RPMI8226 (cell line): ENCODE measurements at places on chromosomes 1 and 21.

- DNase-seq: peak; percentile 69
Measured at GRCh38 chr1:164660412-164660772, 101.4 kb downstream of the PBX1 start.

DNA sequence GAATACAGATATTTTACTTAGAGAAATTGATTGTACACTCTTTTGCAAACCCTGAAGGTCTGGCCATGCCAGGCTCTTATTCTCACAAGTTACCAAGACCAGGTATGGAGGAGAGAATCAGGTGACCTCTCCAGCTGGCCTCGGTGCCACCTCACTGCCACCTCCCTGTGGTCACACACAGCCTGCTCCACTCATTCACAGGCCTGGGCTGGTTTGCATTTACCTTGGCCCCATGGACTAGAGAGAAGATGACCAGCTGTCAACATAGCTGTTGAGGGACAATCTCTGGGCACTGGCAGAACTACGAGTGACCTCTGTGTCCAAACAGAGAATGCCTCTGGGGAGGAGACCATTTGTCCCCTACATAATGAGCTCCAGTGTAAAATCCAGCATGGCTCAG lies 291.2 kb upstream of the RUNX1 start:
- peak; percentile 26 for DNase-seq

GRCh38 chr1:200510228-200510623 lies 100.4 kb upstream of the ZNF281 start:
- peak; percentile 91 for DNase-seq

GRCh38 chr1:14585728-14586127 lies 12.8 kb upstream of the KAZN start:
- no peak for DNase-seq

DNA sequence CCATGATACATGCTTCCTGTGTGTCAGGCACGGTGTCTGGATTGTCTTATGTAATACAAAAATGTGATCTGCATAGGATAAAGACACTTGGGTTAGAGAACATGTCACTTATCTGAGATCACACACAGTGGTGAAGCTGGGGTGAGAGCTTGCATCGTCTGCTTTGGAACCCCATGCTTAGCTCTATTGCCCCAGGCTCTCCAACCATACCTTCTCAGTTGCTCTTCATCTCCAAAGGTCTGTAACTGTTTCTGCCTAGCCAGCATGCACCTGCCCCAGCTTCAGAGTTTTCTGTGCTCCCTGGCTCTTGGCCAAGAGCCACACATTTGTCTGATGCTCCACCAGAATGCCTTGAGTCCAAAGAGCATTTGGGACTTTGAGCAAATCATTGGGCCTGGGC lies 93.9 kb upstream of the COG2 start:
- DNase-seq: peak; percentile 57

DNA sequence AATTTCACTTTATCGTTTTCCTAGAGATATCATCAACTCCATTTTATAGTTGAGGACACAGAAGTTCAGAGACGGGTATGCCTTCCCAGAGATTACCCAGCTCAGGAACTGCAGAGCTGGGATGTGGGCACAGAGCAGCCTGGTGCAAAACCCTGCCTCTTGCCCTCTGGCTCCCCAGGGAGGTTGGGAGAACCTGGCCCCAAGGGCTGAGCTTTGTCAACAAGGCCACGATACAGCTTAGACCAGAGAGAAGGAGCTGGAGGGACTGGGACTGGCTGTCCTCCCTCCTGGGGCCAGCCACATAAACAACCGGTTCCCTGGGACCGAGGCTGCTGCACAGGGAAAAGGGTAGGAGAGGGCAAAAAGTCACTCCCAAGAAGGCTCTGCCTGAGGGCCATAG lies 3.8 kb downstream of the RIMS3 start:
- no peak for DNase-seq

DNA sequence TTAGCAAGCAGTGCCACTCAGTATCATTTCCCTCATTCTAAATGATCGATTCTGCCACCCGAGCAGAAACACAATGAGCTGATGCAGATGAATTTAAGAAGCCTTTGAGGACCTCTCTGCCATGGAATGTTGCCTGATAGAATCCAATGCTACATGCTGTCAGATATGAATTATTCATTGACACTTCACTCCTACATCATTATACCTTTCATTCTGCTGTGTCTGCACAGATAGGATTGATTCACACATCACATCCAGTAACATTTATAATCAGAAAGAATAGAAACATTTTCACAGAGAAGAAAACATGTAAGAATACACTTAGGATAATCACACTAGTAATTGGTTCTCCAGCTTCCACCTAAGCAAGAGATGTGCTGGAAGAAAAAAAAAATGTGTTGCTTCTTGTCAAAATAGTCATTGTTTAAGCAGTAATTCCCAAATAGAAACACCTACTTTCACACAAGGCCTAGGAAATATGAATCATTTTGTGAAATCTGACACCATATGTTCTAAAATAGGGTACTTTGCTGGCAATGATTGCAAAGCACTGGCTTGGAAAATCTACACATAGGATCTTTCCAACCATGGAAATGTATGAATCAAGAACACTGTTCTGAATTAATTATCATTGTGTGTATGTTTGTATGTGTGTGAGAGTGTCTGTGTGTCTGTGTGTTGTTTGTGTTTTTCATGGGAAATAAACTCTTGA lies 110.1 kb downstream of the GRIK1 start:
- no peak for DNase-seq

GRCh38 chr21:31117128-31117916 lies 79.0 kb upstream of the KRTAP19-8 start:
- no peak for DNase-seq

DNA sequence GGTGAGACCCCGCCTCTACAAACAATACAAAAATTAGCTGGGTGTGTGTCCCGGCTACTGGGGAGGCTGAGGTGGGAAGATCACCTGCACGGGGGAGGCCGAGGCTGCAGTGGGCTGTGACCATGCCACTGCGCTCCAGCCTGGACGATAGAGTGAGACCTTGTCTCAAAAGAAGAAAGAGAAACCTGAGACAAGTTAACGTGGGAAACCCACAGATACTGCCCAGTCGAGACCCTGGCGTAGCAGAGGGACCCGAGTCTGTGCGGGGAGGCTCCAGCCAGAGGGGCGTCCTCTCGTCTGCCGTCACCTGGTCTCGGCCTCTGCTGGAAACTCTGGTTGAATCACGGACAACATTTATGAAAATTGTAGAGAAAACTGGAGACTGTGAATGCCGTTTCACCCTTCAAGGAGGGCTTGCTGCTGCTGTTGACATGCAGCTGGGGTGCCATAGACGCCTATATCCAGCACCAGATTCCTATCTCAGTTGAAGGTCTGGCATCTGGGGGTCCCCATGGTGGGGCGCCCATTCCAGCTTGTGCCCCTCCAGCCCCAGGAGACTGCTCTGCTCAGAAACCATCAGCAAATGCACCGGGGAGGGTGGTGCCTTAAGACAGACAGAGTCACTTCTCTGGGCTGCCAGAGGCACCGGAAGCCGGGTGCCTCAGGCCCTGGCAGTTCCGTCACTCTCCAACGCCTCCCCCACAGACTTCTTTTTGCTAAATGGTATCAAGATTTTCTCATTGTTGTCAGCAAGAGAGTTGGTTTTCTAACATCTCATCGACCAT lies 13.6 kb upstream of the CDK11B start:
- DNase-seq: no peak

GRCh38 chr1:100622037-100622436 lies 84.1 kb downstream of the GPR88 start:
- no peak for DNase-seq

DNA sequence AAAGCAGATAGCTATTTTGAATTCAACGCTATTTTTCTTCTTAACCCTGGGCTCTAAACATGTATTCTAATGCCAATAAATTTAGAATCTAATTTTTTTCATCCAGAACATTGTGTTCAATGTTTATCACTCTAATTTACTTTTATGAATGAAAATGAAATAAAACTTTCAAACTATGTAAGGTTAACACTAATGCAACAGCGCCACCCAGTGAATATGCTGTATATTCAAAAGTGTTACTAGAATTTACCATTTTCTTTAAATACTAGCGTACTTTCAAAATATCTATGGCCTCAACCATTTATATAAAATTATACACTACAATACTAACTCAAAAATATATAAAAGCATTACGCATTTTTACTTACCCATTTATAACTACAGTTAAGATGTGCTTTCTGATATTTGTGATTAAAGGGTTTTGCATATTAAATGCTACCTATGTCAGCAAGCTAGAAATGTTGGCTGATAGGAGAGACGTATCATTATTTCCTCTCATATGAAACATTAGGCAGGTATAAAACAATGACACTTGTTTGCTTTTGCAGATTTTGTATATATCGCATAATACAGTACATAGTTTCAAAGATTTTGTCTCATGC lies 5.9 kb upstream of the NUF2 start:
- DNase-seq: peak; percentile 56

DNA sequence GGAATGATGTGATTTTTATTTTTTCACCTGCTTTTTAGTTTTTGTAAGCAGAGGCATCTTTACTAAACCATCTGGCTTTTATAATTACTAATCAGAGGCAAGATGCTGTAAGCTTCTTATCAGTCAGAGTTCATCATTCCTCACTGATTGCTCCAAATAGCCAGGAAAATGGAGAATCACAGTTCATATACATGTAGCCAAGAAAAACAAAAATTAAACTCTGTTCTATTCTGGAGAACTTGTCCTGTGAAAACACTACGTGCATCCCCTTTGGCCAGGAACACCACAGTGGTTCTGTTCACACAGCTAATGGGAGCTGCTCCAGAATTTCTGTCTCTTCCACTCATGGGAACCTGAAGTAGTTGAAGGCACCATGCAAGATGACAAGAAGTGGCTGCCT lies 725.5 kb upstream of the CHRM3 start:
- DNase-seq: no peak

DNA sequence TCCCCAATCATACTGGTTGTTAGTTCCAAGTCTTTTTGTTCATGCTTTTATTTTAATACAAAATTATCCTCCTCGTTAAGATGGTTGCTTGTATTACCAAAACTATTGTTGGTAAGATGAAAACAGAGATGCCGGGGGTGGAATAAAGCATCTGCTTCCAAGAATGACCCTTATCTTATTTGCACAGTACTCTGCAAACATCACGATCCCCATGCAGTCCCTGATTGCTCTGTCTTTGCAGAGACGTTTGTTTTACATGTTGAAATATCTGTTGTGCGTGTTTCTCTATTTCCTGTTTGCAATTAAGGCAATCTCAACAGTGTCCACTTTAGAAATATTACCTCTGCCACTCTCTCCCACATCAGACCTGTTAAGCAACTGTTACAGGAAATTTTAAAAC lies 141.3 kb upstream of the NCAM2 start:
- no peak for DNase-seq

DNA sequence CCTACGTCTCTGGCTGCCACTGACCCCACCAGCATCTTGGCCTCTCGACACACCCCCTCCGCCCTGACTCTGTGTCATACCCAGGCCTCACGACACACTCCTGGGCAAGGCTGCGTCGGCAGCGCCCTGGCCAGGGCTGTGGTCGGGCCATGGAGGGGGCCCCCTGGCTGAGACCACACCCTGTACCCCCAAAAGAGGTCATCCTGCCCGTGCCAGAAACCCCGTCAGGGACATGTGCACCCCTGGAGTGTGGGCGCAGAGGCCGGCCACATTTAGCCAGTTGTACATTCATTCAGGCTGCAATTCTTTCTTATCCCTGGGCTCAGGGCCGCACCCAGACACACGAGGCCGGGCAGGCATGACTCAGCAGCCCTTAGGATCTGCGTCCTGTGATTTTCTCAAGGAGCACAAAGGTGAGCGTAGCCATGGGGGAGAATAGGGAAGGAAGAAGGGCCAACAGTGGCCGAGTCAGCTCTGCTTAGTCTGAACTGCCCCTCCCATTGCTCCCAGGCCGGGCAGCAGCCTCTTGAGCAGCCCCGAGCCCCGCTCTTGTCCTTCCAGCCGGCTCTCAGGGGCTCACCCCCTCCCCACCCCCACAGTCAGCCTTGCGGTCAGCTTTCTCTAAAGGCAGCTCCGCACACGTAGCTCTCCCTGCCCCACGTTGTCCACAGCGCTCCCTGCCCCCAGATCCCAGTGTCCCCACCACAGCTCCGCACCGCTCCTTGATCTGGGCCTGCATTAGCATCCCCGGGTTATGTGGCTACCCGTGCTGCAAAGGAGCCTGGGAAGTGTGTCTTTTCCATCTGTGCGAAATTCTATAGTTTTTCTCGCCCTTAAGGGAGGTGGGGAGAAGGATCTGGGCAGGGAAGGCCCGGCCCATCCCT lies 7.9 kb downstream of the CSTB start:
- DNase-seq: no peak

- no peak for DNase-seq
Measured at GRCh38 chr1:184056921-184057555, 5.5 kb downstream of the TSEN15 start.

DNA sequence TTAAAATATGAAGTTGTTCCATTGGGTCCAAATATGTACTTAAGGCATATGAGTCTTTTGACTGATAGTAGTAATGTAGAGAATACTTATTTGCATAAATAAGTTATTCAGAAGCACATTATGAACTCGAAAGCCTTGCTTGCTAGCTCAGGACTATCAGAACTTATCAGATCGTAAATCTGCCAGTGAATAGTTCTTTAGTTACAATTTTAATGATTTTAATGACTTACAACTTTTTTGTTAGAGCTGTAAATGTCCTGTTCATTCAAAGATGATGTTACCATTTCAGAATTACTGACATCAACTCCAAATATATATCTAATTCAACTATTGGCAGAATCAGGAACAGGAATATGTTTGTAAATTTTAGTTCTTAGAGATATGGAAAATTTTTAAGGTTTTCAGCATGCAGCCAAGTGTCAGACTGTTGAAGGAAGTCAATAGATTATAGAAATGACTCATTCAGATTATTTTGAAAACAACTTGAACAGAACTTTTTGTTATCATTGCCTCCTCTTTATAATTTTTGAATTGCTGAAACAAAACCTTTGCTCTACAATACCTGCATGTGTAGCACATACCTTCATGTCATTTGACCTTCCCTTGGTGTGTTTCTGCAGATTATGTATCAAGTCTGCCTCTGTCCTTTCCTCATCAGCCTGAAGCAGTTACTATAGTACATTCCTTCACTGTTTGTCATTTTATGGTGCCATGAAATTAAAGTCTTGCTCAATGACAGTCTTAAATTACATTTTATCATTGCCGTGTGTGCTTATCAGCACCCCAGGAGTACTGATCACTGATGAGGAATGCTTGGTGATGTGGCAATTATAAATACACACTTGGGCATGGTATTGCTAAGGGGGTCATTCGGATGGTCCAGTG lies 44.9 kb downstream of the LRRC8D start:
- no peak for DNase-seq

GRCh38 chr1:101592845-101593244 lies 356.0 kb downstream of the S1PR1 start:
- no peak for DNase-seq

DNA sequence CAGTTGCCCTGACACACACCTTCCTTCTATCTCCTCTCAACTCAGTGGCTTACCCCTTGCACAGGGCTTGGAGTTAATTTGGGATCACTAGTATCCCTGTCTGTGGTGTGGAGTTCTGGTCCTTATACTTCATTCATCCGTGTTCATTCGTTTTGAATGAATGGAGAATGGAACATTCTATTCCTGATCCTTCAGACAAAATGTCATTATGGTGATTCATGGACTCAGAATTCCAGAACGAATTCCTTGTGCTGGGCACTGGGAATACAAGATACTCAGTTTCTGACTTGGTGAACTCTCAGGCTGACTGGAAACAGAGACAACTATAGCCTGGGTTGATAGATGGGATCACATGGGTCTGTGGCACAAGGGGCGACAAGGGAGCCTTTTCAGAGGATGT lies 49.9 kb upstream of the TRABD2B start:
- no peak for DNase-seq

- DNase-seq: peak; percentile 38
Measured at GRCh38 chr1:26739329-26739914, 43.6 kb downstream of the ARID1A start.

GRCh38 chr1:64308866-64309265 lies 105.4 kb downstream of the UBE2U start:
- DNase-seq: no peak
